Stimulated activated CD8-positive, alpha-beta memory T cell treated with anti-CD3 and anti-CD28 coated beads, Interleukin-2, amount 100 ng/mL, for 48 hours (primary cell): ENCODE measurements at places on chromosomes 7 and 10.

- no peak for DNase-seq
Observed at GRCh38 chr7:11376529-11376928, 402.9 kb downstream of the PHF14 start.

DNA sequence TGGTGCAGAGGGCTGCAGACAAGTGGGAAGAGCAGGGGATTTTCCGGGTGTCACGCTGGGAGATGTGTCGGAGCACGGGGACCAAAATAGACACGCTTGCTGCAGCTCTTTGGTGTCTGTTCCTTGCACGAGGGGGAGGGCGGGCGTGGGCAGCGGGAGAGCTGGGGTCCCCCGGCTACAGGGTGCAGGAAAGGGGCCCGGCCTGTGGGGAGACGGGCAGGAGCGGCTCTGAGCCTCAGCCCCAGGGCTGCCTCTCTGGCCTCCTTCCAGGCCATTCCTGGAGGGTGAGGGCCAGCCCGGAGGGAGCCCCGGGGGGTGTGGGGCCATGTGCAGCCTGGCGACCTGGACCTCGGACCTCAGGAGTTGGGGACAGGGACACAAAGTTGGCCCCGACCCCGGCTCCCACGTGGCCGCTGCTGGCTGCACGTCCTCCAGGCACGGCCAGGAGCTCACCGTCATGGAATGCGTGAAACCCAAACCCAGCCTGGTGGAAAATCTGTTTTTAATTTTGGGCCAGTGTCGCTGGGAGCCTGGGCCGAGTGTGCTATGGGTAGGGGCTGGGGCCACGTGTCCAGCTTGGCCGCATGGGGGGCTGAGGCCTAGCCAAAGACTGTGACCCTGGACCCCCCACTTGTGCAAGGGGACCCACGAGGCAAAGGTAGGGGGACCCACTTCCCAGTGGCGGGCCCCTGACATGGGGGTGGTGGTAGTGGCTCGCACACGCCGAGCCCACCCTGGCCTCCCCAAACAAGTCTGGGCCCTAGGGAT lies 6.6 kb downstream of the TTYH3 start:
- DNase-seq, result no peak

DNA sequence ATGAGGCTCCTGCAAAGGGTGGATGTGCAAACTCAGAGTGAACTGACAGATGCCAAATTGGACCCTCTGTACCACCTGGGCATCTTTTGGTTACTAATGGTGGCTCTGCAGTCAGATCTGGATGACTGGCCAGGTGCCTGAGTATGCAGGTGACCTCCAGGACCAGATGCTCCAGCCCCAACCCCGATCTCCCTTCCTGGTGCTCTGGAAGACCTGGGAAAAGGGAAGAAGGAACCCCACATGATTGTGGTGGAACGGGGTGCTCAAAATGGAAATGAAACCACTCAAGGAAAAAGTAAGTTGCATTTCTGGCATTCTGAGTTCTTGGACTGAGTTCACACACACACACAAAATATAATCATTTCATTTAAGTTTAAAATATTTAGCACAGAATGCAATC lies 9.8 kb upstream of the AEBP1 start:
- no peak for DNase-seq

DNA sequence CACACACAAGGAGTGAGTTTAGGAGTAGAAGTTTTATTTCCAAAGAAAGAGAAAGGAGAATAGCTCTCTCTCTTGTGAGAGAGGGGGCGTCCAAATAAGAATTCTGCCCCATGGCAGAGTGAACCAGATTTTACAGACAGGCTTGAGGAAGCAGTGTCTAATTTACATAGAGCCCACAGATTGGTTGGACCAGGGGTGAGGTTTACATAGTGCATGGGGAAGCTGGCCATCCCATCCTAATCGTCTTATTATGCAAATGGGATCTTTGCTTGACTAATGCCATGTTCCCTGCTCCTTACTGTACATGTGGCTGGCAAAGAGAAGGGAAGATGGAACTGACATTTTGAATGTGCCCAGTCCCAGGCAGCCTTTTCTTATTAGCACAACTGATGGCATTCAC lies 60.0 kb upstream of the ACSM6 start:
- DNase-seq, result no peak

- DNase-seq, result no peak
Observed at GRCh38 chr7:33918438-33919143, 13.3 kb downstream of the BMPER start.

DNA sequence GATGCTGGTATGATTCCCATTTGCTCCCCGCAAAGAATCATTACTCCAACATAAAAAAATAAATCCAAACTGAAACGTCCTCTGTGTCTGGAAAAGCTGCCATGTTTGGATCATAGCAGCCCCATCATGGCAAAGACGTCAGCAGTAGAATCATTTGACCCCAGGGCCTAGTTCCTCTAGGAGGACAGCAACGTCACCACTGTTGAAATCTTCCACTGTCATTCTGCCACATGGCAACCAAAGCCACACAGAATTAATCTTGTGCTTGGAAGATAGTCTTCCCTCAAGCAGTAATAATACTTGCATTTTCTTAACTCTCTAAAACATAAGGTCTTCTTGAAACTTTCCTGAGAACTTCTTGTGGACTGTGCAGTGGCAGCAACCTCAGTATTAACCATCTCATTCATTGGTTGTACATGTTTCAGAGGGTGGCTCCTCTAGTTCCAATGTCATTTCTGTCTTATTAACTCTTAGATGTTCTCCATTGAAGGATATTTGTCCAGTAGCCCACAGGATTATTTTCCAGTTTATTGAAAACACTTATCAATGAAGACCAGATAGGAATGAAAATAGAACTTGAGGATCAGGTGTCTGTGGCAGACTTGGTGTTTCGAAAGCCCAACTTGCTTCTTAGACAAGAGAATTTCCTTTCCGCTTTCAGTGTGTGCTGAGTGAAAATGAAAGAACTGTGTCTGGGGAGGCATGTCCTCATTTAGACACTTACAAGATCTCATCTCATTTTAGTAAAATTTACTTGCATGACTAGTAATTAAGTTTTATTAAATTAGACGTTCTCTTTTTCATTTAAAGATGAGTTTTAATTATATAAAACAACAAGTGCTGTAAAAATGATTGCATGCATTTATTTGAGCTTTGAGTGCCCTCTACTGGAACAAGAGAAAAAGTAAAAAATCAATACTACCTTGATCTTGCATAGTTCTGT lies 28.9 kb upstream of the INHBA start:
- DNase-seq, result no peak

- no peak for DNase-seq
Observed at GRCh38 chr10:95287281-95287680, 3.5 kb downstream of the PDLIM1 start.

DNA sequence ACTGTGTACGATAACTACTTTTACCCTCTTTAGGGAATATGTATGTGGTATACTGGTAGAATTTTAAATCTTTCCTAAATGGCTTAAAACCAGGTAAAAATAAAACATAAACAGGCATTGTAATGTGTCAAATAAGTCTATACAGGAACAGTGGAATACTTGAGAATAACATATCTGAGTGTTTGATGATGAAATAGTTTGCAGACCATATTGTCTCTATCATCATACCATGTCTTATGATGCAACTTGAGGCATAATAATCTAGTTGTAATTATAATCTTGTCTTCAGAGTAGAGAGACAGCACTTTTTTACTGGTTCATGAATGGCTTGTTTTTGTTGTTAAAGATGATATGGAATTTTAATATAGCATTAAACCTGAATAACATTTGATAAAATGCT lies 293.5 kb downstream of the CDK14 start:
- no peak for DNase-seq

DNA sequence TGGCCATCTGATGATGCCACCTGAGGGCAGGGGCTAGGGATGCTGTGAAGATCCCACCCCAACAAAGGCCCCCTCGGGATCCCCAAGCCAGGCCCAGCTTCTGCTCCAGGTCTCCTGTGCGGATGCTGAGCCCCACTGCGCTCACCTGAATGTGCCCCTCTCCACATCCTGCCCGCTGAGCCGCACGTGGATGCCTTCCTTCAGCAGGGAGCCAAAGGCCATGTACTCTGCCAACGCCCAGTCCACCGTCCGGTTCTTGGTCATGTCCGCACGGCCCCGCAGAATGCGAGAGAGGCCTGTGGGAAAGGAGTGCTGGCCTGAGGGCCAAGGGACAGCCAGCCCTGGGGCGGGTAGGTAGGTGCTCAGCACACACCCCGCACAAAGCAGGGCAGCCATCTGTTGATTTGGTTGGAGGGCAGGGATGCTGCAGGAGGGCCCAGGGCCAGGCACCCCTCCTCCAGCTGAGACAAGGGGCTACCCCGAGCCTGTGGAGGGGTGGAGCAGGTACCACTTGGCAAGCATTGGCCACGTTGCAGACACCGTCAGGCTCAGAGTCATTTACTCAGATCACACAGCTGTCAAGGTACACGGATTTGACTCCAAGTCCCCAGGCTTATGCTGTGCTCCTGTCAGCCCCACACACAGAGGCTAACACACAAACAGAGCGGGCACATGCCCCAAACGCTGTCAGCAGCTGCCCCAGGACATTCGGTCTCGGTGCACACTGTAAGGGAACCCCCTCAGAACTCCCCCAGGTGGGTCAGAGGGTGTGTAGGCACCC lies 19.2 kb downstream of the OGDHL start:
- no peak for DNase-seq

- no peak for DNase-seq
Observed at GRCh38 chr7:77702968-77703472, 6.8 kb downstream of the RSBN1L start.

DNA sequence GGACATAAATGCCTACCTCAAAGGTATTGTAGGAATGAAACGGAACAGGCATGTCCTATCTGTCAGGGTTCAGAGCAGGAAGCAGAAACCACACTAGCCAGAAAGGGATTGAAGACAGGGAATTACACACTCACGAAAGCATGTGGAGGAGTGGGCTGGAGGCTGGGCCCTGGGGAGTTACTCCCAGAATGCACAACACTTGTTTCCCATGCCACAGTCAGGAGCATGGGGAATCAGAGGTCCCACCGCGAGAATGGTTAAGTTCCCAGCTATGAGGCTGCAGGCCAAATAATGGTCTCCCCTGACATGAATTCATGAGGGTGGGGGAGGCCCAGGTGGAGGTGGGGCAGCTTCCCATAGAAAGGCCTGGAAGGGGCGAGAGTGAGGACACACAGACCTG lies 212.7 kb downstream of the HERPUD2 start:
- no peak for DNase-seq

DNA sequence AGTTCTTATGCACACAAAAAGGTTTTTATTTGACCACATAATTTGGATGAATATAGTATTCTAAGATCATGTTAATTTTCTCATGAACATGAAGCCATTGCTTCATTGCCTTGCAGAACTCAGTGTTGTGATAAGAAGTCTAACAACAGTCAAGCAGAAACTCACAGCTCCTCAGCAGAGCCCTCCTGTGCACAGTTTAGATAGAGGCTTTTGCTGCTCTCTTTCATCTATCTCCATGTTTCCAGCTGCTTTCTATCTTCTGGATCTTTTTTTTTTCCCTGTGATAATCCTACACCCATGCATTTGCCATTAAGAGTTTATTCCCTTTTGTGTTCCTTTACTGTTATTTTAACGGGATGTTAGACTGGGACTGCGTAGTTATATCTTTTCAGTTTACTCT lies 557.7 kb upstream of the LRRTM3 start:
- DNase-seq, result no peak

DNA sequence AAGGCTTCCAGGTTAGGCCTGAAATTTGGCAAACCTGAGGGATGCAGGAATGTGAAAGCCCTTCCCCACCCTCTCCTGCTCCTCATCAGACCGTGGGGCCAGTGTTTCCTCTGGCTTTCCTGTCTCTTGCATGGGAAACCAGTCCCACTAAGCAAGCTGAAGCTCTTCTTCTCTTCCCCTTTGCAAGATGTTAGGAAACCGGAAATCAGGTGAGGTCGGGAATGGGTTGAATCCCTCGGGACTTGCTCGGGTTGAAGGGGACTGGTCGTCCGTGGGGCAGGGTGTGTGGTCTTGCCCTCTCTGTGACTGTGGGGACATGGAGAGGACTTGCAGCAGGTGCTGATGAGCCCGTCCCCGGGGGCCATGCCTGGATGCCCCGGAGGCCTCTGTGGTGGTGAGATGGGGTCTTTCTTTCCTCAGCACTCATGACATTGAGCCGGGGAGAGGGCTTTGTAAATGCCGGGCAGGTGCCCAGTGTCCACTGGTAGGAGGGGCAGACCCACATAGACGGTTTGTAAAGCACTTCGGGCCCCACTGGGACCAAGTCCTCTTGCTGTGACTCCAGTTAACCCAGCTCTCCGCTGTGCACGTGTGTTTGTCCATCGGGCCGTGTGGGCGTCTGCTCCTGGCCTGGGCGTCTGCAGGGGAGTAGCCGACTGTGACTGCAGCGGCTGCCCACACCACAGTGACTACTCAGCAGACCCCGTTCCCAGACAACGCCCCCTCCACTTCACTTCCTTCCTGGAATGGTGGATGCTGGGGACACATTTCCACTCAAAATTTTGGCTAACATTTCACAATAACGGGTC lies 373.9 kb downstream of the GLRX3 start:
- DNase-seq, result no peak

GRCh38 chr7:32206987-32207386 lies 136.8 kb upstream of the PDE1C start:
- no peak for DNase-seq

DNA sequence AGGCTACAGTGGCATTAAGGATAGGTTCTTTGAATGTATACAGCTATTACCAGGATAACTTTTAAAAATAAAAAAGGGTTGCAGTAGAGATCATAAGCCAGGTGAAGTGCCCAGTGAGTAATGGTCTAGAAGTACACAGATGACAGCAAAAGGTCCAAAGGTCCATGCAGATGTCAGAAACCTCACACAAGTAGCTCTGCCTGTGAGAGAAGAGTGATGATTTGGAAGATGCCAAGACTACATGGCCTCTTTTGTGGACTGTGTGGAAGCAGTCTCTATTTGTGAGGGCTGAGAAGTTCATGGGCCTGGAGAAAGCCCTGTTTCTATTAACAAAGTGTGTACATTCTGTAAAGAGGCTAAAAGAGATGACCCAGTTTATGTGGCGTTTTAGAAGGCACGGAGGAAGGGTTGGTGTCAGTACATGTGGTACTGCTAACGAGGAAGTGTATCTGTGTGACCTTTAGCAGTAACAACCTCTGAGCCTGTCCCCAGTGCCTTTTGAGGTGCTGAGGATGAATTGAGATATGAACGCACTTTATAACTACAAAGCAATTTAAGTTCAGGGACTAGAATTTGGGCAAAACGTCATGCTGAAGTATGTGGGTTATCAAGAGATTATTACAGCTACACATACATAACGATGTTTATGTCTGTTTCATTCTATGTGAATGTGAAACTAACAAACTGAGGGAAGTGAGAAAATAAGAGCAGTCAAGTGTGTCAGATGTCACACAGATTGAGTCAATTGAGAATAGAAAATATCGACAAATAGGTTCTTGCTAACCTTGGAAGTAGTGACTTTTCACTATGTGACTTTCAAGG lies 7.6 kb downstream of the CYCS start:
- DNase-seq, result no peak

- no peak for DNase-seq
Observed at GRCh38 chr10:6313111-6313895, 110.6 kb downstream of the PFKFB3 start.

DNA sequence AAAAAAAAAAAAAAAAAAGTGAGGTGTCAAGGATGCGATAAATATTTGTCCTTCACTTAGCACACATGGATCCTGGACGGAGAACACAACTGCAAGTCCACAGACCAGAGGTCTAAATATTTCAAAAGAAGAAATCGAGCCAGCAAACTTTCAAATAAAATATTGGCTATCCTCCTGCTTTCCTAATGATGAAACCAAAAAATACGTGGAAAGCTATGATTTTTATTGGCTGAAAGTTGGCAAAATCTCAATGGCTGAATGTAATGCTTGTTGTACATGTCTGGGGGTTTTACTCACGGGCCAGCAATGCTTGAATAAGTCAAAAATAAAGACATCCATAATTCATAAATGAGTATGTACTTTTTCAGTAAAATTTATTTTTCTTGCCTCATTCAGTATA lies 19.0 kb upstream of the MGMT start:
- DNase-seq, result no peak
